Activated CD4-positive, alpha-beta T cell treated with anti-CD3 and anti-CD28 coated beads, Interleukin-2, Interleukin-4, amounts not matched to agents 100 ng/mL and 50 ng/mL, durations not matched to agents 16 hours and 8 hours (primary cell): ENCODE measurements at places on chromosomes 4 and X.

GRCh38 chrX:124028182-124028581, 66.7 kb downstream of the STAG2 start:
- no peak for DNase-seq

GRCh38 chrX:148498067-148498466, 2.4 kb upstream of the AFF2 start:
- no peak for DNase-seq

DNA sequence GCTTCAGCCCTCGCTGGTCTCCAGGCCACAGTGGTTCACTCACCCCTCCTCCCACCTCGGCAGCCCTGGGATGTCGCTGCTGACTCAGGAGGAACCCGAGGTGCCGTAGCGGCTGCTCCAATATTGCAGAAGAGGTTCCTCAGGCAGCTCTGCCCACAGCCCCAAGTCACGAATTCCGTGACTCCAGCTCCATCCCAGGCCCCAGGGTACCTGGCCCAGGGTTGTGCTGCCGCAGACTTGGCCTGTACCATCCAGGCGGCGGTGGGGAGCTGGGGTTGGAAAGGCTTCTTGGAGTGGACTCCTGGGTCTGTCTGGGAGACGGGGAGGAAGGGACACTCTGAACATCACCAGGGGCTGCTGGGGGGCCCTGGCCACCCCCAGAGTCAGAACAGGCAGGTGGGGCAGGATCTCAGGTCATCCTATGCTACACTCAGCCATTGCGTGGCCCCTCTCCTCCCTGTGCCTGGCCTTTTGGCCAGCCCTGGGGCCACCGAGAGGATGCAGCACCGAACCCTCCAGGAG, 728 bp upstream of the HGFAC start:
- no peak for DNase-seq

DNA sequence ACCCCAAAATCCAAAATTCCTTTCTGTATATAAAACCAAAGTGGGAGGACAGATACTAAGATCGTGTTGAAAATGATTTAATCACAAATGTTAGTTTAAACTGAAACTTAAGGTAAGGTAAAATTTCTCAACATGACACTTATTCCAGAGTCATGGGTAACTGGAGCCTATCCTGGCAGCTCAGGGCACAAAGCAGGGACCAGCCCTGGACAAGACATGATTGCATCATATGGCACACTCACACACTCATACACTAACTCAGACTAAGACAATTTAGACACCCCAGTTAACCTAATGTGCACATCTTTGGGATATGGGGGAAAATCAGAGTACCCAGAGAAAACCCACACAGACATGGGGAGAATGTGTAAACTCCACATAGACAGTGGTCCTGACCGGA, 244.1 kb upstream of the TEX13A start:
- no peak for DNase-seq

- DNase-seq = no peak
Measured at GRCh38 chr4:80489798-80490197, 154.3 kb downstream of the CFAP299 start.

DNA sequence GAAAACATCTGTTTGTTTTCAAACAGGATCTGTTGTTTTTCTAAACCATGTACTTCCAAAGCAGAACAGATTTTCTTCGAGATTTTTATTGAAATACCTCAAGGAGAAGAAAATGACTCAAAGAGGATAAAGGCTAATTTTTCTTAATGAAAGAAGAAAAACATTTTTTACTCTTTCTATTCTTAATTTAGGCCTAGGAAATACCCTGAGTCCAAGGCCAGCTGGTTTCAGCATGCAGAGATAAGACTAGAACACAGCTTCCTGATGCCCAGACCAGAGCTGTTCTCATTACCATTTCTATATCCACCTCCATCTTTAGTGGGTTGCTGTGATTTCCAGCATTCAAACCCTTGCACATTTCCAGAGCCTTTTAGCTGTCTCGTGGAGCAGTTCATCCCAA, 18.3 kb downstream of the GAB1 start:
- no peak for DNase-seq

GRCh38 chr4:19399001-19399400, 852.7 kb upstream of the SLIT2 start:
- DNase-seq = no peak

GRCh38 chr4:77473509-77473908, 132.1 kb upstream of the CXCL13 start:
- DNase-seq = peak; percentile 13
